Activated CD4-positive, alpha-beta T cell treated with anti-CD3 and anti-CD28 coated beads for 24 hours (primary cell): ENCODE measurements at places on chromosomes 6 and 20.

DNA sequence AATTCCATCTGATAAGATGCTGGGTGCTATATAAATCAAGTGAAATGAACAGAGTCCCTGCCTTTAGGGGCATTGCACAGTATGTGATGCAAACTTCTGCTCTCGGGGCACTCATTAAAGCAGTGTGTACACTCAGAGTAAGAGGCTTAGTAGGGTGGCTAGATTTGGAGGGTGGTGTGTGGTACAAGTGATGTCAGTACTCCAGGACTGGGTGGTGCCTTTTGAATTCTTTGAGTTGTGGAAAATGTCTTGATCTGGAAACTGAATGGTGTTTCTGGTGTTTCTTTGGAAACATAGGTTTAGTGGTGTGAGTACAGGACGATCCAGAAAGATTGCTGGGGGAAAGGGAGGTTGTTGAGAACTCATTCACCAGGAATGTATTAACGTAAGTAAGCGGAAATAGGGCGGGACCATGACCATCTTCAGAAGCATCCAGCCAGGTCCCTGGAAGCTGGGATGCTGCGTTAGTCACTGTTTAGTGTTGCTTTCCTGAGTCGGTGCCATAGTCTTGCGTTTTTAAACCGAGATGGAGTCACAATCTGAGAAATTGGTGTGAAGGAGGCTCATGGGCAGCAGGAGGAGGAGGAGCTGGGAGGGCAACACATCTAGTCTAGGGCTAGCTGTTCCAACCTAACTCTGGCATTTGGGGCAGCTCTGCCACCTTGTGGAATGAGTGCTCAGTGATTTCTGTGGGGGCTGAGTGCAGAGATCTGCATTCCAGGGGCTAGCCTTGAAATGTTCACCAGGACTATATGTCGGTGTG lies 70.3 kb downstream of the SCAND1 start:
- DNase-seq, result peak; percentile 20

- DNase-seq, result no peak
Observed at GRCh38 chr6:55528624-55529023, 50.4 kb downstream of the HMGCLL1 start.

GRCh38 chr6:11264100-11264499 lies 31.6 kb upstream of the NEDD9 start:
- no peak for DNase-seq

DNA sequence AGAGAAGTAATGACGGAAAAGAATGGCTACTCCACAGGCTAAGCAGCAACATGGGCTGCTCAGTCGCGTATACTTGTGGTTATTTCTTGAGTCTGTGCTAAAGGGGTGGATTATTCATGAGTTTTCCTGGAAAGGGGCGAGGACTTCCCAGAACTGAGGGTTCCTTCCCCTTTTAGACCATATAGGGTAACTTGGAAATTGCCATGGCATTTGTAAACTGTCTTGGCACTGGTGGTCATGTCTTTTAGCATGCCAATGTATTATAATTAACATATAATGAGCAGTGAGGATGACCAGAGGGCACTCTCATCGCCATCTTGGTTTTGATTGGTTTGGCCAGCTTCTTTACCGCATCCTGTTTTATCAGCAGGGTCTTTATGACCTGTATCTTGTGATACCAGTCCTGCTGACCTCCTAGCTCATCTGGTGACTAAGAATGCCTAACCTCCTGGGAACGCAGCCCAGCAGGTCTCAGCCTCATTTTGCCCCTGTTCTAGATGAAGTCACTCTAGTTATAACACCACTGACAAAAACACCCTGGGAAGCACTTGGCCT lies 11.4 kb downstream of the LBP start:
- no peak for DNase-seq

- no peak for DNase-seq
Observed at GRCh38 chr6:167552961-167553735, 228.3 kb downstream of the TTLL2 start.

DNA sequence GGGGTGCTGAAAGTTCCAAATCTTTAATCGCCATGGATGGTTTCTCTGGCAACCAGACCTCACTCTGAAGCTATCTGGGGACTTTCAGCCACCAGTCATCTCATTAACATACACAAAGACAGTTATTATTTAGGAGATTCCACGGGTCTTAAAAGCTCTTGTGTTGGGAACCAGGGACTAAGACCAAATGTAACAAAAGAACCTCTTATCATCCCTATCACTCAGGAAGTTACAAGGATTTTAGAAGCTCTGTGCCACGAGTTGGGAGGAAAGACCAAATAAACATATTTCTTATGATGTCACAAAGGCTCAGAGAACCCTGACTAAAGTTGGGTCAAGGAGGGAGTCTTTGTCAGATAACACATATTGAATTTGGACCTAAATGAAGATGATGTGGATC lies 17.7 kb downstream of the GPX6 start:
- DNase-seq, result no peak

GRCh38 chr20:57313230-57313629 lies 16.4 kb upstream of the SPO11 start:
- no peak for DNase-seq

- no peak for DNase-seq
Observed at GRCh38 chr6:88764081-88764480, 199.3 kb downstream of the RNGTT start.

DNA sequence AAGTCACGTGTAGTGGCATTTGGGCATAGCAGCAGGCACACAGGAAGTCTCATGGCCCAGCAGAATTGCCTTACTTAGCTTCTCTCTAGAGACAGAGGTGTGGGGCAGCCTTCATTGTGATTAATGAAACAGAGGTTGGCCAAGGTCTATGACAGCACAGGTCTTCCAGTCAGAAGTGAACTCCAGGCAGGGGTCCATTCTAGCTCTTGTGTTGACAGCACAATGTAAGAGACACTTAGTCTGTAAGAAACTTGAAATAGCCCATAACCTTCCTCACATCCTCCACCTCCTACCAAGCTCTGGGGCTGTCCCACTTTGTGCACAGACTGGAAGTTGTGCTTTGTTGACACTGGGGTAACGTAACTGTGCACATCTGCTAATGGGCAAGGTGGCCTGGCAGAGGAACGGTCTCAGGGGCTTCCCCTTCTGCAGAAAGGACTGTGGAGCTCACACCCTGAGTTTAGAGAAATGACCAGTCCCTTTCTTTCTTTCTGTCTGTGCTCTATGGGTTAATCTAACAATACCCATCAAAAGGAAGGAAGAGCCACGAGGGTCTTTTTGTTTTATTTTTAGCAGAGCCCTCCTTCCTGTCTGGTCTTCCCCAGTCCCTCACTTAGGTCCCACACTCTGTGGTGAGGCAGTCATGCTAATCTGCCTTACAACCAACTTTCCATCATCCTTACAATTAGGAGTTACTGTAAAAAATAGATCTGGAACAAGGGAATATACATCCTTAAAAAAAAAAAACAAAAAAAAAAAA lies 35.6 kb upstream of the TAGAP start:
- no peak for DNase-seq

GRCh38 chr20:63206878-63207277 lies 9.1 kb downstream of the YTHDF1 start:
- no peak for DNase-seq
